T1000 (cell line): ENCODE measurements at places on chromosomes 2 and 18.

- DNase-seq, result no peak
Measured at GRCh38 chr18:9380101-9380500, 45.5 kb downstream of the TWSG1 start.

DNA sequence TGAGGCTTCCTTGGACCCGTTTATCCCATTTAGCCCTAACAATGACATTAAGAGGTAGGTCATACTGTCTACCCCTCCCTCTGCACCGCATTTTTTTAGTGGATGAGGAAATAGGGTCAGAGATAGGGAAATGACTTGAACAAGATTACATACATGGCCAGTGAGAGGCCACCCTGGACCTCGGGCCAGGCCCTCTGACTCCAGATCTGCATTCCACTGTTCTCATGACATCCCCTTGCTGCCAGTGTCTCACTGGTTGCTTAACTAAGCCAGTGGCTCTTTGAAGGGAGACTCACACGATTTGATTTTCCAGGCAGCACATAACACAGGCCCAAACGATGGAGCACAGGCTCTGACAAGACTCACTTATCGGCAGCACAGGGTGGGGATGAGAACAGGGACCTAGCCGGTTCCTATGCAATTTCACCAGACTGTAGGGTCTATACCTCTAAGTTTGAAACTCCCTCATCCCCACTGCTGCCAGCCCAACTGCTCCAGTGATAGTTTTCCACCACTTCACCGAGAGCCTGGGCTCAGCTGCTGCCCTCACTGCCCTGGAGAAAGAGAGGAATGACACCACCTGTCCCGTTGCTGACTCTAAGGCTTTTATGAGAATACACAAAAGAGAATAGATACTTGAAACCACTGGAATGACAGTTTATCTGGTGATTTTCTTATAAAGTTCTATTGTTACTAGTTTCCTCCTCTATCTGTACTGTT, 82.5 kb downstream of the TMEM247 start:
- DNase-seq, result no peak

DNA sequence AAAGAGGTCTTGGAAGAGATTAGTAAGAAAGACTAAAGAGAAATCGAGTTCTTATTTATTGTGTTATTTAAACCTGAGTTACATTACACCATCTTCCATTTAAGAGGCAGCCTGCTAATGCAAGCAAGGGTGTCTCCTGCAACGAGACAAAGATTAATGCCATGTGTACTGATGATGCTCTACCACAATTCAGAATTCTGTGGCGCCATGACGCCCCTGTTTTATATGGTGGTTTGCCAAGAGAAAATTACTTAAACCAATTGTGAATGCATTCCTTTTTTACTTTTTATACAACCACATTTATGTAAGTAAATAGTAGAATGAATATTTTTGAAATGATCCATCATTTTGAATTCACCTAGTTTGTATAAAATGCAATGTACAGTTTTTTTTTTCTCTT, 356.1 kb upstream of the ZEB2 start:
- no peak for DNase-seq

- no peak for DNase-seq
Measured at GRCh38 chr2:233082931-233083755, 23.0 kb downstream of the INPP5D start.

DNA sequence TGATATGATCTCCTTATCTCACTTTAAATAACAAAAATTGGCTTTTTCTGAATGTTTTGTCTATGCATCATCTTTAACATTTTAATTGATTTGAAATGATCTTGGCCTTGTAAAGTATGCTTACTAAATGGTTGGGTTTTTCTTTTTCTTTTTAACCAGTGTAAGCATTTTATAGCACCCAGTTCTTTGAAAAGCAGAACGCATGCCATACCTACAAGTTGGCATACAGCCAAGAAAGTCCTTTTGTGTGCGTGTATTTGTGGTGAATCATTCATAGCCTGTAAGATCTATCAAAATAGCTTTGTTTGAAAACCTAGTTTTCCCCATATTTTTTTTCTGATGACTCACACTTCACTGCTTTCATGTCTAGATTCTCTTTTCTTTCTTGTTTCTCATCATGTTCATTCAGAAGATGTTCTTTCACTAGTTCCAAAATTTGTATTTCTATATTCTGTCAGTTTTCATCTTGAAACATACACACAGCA, 4.1 kb upstream of the VRK2 start:
- DNase-seq, result peak; percentile 53

GRCh38 chr2:133408671-133409070, 159.6 kb downstream of the NCKAP5 start:
- DNase-seq, result no peak

- DNase-seq, result no peak
Measured at GRCh38 chr18:35876243-35876642, 96.2 kb upstream of the RMP24 start.

GRCh38 chr2:134370655-134371445, 117.0 kb downstream of the MGAT5 start:
- peak; percentile 43 for DNase-seq

- no peak for DNase-seq
Measured at GRCh38 chr18:46051731-46052461, 20.2 kb downstream of the PSTPIP2 start.
